ENCODE measurements at places on chromosomes 7 and 10.
A peak's percentile ranks its signal among the peaks of the same experiment; 100 is the strongest.

- no peak for DNase-seq
Measured at GRCh38 chr10:85864173-85864549, 502.4 kb downstream of the GRID1 start.

DNA sequence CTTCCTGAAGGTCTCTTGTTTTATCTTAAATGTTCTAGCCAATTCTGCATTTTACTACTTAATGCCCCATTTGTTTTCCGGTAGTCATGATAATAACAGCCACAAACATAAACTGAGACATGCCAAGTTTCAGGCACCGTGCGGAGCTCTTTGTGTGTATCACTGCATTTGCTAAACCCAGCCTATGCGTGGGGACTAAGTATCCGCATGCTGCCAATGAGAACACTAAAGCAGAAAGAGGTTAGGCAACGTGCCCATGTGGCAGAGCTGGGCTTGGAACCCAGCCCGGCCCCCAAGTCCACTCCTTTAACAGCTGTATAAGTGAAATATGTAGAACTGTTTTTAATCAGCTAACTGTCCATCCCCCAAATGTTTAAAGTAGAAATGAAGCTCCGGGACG, 54.1 kb downstream of the SLIT1 start:
- no peak for DNase-seq

DNA sequence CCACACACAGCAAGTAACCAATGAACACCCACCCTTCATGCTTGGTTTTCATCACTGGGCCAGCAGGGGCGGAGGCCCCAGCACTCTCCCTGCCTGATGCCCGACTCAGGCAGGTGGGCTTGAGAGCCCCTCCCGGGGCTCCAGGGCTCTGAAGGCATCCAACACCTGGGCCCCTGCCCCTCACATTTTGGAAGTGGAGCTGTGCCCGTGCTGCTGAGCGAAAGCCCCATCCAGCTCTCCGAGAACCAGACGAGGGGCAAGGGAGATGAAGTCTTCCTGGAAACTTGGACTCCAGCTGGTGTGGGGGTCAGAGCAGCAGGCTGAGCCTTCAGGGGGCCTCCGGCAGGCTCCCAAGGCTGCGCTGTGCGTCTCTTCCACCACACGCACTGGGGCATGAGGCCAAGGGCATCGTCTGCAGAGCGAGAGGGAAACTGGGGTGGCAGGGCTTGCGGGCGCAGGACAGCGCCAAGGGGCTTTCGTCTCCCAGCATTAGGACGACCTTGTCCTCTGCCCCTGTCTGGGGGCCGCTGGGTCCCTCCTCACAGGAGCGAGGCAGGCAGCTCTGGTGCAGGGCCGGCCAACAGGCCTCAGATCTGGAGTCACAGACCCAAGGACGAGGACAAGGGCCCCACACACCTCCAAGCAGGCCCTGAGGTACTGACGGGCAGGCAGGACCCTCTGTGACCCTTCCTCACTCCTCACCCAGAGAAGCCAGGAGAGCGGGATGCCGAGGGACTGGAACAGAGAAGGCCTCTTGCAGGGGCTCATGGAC, 108.3 kb upstream of the FAM20C start:
- DNase-seq, result no peak

DNA sequence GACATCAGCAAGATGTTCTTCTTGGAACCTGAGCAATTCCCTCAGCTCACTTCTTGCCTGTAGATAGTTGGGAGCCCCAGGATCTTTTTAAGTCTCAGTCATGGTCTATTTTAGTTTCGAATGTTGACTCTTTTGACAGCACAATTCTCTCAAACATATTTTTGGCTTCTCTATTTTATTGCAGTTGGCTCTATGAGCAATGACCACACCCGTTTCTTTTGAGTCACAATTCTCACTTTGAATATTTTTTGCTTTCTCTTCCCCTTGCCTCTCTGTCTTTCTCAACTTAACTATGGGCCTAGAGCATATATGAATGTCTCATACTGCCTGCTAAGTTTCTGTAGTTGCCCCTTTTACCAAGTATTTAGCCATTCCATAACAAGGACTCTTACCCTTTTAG, 222.8 kb downstream of the PTN start:
- DNase-seq, result no peak

DNA sequence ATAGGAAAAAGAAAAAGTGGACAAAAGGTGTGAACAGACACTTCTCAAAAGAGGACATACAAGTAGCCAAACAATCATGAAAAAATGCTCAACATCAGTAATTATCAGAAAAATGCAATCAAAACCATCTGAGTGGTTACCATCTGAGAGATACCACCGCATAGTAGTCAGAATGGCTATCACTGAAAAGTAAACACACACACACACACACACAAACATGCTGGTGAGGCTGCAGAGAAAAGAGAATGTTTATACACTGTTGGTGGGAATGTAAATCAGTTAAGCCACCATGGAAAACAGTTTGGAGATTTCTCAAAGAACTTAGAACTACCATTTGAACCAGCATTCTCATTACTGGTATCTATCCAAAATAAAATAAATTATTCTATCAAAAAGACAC, 145.7 kb downstream of the CYP26A1 start:
- DNase-seq, result no peak

DNA sequence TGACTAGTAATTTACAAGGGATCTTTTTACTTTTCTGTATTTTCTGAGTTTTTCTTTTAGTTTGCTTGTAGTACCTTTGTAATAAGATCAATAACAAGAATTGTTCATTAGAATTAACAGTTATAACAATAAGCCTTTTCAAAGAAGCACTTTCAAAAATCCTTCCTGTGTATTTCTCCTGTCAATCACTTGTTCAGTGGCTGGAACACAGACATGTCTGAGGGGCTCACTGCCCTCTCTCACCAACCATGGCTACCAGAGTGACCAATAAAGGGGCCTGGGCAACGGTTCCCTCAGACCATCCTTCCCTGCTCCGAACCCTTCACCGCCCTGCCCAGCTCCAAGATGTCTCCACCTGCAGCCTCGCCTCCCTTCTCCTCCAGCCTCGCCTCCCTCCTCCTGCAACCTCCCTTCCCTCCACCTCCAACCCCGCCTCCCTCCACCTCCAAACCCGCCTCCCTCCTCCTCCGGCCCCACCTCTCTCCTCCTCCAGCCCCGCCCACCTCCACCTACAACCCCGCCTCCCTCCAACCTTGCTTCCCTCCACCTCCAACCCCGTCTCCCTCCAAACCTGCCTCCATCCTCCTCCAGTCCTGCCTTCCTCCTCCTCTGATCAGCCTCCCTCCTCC, 353.4 kb downstream of the TNS3 start:
- peak; percentile 60 for DNase-seq

DNA sequence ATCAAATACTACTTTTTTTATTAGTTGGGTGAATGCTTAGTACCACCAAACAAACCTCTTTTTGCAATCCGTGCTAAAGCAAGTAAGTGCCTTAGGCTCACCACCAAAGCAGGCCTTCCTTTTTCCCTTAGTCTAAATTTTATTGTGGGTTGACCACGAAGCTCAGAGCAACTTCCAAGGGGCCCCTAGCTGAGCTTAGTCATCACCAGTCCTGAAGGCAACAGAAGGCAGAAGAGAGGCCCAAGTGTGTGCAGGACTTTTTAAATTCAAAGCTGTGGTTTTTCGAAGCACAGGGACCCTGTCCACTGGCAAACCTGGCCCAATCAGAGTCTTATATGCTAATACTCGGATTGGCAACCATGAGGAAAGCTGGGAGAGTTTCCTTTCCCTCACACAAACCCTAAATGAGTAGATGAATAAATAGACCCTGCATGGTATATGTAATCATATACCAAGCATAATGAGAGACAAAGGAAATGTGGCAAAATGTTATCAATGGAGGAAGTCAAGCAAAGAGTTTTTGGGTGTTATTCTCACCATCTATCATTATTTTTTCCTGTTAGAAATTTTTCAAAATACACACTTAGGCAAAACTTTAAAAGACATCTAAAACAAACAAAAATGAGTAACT, 453.2 kb upstream of the GALNT17 start:
- no peak for DNase-seq

DNA sequence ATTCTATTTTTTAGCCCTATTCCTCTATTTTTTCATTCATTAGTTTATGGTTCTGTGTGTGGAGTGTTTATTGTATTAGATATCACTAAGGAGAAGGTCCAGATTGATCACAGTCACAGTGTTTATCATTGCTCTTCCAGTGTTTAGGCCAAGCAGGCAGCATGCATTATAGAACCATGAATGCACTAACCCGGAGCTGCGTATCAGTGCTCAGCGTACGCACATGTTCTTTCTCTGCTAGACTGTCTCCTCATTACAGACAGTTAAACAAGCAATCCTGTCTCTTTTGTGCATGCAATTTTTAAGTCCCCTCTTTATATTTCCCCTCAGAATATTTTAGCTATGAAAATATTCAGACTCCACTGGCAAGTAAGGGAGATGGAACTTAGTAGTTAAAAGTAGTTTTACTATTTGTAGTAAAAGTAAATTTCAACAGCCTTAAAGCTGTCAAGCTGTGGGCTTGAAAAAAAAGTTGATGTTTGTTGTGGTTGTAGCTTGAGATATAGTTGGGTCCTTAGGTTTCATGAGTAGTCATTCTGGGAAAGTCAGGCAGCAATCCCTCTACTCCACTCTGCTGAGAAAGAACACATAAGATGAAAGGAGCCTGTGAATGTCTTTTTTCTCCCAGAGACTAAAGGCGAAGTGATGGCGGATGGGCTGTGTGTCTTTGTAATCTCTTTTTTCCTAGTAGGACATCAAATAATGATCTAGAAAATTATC, 260.4 kb downstream of the CDK14 start:
- no peak for DNase-seq

DNA sequence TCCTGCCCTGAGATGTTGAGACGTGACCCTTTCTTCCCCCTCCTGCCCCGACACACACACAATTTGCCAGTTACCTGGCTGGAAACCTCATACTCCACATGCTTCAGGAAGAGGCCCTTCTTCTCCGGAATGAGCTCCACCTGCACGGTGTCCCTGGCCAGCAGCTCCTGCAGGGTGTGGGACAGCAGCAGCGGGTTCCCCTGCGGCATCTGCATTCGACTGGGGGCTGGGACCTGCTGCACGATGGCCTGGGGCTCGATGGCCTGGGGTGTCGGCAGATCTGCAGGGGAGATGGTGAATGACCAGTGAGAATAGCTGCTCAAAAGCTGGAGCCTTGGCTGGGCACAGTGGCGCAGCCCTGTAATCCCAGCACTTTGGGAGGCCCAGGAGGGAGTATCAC, 36.0 kb downstream of the NUDT1 start:
- no peak for DNase-seq

- no peak for DNase-seq
Measured at GRCh38 chr10:8810677-8811076, 756.2 kb downstream of the GATA3 start.

DNA sequence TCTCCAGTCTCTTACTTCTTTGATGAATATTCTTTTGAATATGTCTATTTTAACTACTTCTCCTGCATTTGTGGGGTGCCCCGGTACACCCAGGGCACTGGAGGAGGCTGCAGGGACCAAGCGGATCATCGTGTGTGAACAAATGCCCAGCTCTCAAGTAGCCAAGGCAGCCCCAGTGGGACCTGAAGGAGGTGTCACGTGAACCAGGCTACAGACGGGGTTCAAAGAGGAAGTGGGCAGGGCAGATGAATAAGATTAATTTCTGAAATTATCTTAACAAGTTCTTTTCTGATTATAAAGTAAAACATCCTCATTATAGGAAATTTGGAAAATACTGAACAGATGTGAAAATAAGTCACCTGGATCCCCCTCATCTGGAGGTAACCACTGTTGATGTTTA, 78.4 kb upstream of the DUSP5 start:
- no peak for DNase-seq

GRCh38 chr7:86867163-86867762, 192.2 kb downstream of the ELAPOR2 start:
- DNase-seq, result peak; percentile 21

DNA sequence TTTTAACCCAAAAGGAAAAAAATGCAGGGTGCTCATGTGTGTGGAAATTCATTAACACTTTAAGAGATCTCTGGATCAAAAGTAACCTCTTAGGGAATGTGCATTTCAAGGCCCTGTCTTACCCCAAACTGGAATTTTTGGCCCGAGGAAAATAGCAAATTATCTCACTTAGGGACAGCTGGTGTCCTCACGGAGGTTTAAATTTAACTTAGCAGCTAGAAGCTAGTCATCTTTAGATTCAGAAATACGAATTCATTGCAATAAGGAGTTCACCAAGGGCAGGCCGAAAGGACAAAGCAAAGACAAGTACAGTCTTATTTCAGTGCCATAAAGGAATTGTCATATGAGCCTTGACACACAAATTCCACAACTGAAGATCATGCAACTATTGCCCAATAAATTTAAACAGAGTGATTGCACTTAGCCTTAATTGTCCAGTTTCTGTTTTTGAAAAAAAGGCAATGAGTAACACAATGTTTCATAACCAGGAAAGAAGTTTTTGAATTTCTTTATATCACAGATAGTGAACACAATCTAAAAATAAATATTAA, 22.4 kb upstream of the SEMA3C start:
- no peak for DNase-seq

DNA sequence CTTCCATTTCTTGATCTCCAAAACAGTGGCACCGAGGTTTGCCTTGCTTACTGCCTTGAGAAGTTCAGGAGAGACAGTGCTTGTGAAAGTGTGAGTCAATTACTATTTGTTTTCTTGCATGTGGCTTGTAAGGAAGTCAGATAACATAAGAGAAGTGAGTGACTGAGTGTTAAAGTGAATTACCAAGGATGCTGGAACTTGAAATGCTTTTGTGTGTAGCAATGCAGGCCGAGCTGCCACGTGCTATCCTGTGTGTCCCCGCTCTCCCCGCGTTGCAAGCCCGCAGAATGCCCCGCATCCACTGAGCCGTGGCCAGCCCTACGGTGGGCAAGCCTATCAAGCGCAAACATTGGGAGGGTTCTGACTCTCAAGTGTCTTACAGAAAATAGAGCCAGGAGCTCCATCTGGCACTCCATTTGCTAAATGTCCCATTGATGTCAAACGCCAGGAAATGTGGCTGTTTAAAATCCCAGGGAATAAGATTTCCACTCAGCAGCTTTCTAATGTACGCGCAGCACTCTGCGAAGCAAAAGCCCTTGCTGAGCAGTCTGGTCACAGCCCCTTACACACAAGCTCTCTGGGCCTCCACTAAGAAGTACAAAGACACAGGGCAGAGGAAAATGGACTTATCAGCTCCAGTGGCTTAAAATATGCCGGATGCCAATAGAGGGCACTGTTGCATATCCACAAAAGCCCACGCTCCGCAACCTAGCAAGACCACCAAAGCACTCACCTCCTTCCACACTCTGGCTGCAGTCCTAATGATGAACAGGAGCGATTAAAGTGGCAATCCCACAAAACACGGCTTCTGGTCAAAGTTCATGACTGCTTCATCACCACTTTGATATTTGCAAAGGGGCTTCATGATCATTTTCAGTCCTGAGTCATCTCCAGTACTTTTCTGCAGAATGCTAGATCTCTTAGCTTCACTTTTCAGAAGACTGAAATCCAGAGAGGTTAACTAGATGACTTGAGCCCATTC, 158.0 kb upstream of the ITGB1 start:
- DNase-seq, result peak; percentile 82

DNA sequence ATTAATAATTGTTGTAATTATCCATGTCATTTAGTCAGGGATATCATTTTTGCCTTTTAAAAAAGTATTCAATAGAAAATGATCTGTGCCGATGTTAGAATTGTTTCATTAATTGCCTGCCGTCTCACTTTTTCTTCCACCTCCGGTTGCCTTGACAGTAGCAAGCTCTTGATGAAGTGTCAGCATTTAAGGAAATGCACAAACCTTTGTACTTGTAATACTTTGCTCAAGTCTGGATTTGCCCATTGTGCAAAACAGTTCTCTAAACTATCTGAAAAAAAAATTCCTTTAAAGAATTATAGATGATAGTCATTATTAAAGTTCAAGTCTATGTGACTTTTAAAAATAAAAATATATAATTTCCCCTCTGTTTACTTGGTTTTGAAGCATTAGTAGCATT, 619.7 kb downstream of the GATA3 start:
- no peak for DNase-seq

- DNase-seq, result no peak
Measured at GRCh38 chr10:6052247-6053221, 9.6 kb downstream of the IL2RA start.

All from GM23338 (cell line).